Activated CD4-positive, alpha-beta T cell treated with anti-CD3 and anti-CD28 coated beads, Interleukin-2, amount 50 U/mL, for 48 hours (primary cell): ENCODE measurements at places on chromosomes 5 and 9.

GRCh38 chr9:84779883-84780282 is 110.4 kb downstream of the NTRK2 start:
- DNase-seq: no peak

- DNase-seq: no peak
Measured at GRCh38 chr5:10903786-10904560, 142.9 kb upstream of the DAP start.

GRCh38 chr9:8852301-8852864 is 1052.8 kb upstream of the DMAC1 start:
- DNase-seq: no peak

GRCh38 chr5:24401773-24402172 is 243.0 kb downstream of the CDH10 start:
- DNase-seq: no peak

DNA sequence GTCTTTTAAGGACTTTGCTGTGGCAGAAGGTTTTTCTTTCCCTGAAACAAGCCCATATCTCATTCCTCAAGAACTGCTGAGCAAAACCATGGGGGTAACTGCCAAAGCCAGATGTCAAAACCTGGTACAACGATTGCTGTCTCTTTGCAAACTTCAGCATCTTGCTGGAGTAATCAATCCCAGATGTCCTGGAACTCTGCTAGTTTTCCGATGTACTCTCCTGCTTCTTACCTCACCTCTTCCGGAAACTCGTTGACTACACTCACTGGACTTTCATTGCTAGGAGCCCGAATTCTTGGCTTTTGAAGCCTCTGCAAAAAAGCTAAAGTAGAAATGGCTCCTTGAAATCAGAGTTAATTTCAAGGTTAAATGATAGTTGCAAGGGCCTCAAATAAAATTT is 23.3 kb downstream of the RAD1 start:
- DNase-seq: no peak

DNA sequence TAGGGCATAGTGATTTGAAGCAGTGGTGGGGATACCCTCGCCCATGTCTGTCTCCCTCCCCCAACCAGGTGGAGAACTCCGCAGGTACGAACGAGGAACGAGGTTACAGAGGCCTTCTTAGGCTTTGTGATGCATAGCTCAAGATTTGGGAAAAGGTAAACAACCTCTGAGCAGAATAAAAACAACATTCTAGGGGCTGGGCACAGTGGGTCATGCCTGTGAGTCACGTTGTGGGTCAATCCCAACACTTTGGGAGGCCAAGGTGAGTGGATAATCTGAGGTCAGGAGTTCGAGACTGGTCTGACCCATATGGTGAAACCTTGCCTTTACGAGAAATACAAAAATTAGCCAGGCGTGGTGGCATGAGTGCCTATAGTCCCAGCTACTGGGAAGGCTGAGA is 3.6 kb upstream of the LCP2 start:
- no peak for DNase-seq

DNA sequence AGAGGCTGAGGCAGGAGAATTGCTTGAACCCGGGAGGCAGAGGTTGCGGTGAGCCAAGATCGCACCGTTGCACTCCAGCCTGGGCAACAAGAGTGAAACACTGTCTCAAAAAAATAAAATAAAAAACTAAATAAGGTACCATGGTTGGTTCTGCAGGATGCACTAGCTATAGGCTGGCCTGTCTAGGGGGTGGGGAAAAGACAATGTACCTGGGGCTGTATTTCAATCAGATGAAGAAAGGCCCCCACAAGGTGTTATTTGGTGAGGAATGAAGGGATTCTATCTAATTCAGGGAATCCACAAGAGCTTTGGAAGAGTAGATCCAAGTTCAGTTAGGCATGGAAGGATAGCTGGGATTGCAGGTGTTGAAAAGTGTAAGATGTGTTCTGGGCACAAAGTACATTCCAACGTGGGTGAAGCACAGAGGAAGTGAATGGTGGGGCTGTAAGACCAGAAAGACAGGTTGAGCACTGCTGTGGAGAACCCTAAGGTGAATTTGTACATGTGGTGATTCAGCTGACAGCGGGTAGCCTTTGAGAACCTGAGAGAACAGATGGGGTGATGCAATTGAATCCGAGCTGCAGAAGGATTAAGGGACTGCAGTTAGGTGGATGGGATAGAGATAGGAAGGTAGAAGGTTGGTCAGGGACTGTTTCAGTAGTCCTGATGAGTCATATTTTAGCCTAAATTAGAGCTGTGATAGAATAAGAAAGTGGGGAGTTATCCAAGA is 71.8 kb downstream of the CAST start:
- DNase-seq: no peak

DNA sequence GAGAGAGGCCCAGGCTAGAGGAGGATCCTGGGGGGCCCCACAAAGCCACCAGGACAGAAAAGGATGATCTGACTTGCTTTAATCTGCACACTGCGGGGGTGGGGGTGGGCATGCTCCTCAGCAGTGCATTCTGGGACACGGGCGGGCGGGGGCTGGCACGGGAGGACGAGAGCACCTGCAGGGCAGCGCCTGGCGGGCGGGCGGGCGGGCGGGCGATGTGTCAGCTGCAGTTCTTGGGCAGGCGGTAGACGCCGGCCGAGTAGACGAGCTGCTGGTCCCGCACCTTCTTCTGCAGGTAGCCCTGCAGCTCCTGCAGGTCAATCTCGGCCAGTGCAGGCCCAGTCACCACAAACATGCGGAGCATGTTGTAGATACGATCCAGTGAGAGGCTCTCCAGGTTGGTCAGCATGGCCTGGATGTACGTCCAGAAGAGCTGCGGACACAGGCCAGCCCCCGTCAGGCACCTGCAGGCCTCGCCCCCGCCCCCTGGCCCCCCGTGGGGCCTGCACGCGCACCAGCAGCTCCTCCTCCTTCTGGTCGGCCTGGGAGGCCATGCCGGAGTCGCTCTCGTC is 3.0 kb upstream of the TMEM210 start:
- no peak for DNase-seq

DNA sequence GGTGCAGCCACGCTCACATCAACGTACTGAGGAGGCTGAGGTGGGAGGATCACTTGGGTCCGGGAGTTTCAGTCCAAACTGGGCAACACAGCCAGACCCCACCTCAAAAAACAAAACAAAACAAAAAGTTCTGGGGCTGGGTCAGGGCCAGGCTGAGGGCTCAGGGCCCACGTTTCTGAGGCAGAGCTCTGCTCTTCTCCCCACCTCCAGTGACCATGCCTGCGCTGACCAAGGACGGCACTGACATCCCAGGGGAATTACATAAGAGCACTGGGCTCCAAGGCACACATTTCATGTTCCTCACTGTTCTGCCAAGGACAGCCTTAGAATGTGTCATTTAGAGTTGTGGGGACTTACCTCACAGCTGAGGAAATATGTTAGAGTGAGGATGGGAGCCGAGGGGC is 40.4 kb upstream of the TESK1 start:
- DNase-seq: no peak

GRCh38 chr9:118618849-118619248 is 750.4 kb downstream of the BRINP1 start:
- DNase-seq: no peak

GRCh38 chr9:4375424-4376200 is 75.7 kb upstream of the GLIS3 start:
- no peak for DNase-seq

DNA sequence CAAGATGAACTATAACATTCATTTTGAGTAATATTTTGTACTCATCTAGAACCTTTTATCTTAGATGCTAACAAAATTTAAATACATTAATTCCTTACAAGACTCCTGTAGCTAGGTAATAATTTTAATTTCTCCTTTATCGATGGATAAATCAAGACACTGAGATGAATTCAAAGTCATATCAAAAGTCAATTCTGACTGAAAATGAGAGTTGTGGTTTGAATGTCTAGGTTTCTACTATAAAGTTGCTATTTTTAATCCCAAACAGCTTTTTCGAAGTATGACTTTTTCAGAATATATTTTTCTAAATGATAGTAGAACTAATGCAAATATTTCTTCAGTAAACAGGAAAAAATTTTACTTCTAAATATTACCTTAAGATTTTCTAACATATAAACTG is 491.7 kb upstream of the FAM174A start:
- no peak for DNase-seq

DNA sequence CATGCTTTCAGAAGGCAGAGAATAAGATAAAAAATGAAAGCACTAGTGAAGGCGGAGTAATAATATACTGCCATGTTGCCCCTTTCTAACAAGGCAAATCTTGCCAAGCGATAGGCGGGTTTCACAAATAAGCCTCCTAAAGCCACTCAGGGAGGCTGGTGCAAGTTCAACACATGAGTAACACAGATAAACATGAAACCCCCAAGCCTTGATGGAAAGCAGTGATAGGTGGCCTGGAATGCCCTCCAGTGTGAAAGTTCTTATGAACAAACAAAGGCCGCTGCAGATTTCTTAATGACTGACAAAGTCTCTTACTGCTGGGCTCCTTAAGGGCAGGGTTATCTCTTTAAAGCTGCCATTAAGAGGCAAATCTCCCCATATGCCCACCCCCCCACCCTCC is 154.7 kb downstream of the ZDHHC21 start:
- DNase-seq: no peak

DNA sequence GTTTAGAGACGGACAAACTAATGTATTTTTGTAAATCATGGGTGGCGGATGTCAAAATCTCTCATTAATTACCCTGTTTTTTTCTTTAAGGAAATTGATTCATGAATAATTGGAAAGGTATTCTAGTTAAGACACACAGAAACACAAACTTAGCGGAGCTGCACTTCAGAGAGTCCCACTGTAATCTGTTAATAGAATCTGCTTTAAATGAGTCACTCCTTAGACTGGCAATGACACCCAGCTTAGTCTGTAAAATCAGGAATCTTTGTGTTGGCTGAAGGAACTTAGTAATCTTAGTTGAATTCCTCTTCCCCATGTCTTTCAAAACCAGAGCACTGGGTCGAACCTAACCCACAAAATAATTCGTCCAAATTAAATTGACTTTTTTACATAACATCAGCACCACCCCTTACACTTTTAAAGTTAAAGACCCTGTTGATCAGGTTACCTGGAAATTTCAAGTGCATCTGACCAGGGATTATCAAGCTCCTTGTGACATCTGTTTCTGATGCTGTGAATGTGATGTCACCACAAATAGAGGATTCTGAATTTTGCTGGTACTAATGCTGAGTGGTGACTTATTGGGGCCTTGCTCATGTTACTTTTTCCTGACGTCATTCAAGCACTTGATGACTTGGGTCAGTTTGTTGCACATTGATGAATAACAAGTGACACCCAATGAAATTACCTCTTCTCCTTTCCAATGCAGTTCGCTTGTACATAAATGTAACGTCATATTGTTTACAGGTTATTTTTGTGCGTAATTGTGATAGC is 313.6 kb downstream of the KCTD16 start:
- no peak for DNase-seq

GRCh38 chr9:357560-357959 is 142.9 kb downstream of the DOCK8 start:
- no peak for DNase-seq

DNA sequence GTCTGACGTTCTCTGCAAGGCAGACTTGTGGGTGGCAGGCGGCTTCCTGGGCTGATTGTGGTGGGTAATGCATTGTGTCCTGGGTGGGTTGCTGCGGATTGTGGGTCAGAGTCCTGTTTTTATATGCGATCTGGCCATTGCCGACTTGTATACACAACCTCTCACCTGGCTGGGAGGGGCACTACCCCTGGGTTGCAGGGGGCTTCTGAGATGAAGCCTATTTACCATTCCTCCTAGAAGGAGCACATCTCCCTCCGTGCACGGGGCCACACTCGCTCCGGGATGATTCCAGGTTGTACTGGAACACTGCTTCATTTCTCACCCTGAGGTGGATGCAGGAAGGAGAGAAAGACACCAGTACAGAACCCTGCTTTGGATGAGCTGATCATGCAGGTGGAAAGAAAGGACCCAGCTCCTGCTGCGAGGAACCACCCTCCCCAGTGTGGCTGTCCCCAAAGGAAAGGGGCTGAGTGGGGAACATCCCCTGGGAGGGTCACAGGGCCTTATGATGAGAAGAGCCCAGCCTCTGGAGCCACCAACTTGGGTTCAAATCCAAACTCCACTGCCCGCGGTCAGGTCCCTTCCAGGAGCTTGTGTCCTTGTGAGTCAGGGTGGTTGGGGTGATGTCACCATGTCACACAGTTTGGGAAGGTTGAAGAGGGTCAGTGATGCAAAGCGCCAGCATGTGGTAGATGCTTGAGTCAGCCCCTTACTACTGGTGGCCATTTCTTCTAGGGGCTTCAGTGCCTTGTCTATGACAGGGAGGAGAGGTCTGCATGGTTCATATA is 151.8 kb upstream of the COL5A1 start:
- no peak for DNase-seq

DNA sequence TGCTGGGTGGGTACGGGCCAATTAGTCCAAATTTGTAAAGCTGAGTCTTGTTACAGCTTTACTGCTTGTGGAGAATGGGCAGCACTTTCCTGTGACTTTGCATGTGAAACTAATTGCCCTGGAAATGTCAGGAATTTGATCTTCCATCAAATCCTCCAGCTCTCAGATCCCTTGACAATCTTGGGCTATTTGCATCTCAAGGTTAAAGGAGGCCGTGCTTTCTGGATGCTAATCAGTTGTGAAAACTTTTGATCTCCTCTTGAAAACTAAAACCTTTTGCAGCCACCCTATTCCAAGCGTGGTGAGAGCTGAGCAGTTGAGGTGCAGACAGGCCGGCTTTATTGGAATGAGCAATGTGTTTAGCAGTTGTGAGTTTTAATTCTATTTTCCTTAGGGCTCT is 68.0 kb upstream of the CLINT1 start:
- DNase-seq: no peak

GRCh38 chr5:139443831-139444453 is 4.6 kb upstream of the DNAJC18 start:
- DNase-seq: no peak

DNA sequence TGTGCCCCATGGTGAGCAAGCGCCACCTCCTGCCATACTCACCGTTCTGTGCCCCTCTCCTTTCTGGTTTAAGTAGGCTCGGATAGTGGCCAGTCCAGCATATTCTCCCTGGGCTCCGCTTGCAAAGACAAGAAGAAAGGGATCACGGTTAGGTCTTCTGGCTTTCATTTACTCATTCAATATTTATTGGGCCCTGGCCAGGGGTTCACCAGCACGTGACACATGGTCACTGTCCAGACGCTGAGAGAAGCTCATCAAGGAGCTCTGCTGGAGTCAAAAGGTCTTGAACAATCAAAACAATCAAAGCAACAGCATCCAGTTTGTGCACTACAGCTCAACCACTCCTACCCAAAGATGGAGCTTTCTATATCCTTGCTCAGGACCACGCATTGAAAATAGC is 80.2 kb downstream of the GLDC start:
- DNase-seq: no peak
